H7 (cell line): ENCODE measurements at places on chromosomes 4 and X.

- no peak for DNase-seq
These were observed 507.9 kb downstream of the MID1IP1 start for GRCh38 chrX:39309018-39309635.

DNA sequence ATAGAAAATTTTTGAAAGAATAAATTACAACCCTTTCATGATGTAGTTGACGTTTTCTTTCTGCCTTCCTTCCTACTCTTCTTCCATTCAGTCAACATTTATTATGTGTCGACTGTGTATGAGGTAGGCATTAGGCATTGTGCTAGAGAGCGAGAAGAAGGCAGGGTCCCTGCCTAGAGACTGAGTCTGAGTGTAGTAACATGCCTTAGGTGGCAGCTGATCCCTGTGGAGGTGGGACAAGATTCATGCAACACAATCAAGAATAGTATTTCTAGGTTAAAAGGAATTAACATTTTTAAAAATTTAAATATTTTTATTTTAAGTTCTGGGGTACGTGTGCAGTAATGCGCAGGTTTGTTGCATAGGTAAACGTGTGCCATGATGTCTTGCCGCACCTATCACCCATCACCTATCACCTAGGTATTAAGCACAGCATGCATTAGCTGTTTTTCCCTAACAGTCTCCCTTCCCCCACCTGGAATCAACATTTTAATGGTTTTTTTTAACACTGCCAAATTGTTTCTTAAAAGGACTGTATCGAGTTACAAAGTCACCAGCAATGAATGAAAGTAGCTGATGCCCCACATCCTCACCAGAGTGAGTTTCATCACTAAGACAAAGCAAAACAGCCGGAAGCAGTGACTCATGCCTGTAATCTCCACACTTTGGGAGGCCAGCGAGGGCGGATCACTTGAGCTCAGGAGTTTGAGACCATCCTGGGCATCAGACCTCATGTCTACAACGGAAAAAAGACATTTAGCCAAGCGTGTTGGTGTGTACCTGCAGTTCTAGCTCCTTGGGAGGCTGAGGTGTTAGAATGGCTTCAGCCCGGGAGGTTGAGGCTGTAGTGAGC, 84.0 kb downstream of the WWC2 start:
- peak; percentile 39 for DNase-seq

GRCh38 chr4:85672116-85672515, 197.2 kb downstream of the ARHGAP24 start:
- DNase-seq = no peak

GRCh38 chr4:14138106-14138505, 510.6 kb upstream of the BOD1L1 start:
- no peak for DNase-seq

DNA sequence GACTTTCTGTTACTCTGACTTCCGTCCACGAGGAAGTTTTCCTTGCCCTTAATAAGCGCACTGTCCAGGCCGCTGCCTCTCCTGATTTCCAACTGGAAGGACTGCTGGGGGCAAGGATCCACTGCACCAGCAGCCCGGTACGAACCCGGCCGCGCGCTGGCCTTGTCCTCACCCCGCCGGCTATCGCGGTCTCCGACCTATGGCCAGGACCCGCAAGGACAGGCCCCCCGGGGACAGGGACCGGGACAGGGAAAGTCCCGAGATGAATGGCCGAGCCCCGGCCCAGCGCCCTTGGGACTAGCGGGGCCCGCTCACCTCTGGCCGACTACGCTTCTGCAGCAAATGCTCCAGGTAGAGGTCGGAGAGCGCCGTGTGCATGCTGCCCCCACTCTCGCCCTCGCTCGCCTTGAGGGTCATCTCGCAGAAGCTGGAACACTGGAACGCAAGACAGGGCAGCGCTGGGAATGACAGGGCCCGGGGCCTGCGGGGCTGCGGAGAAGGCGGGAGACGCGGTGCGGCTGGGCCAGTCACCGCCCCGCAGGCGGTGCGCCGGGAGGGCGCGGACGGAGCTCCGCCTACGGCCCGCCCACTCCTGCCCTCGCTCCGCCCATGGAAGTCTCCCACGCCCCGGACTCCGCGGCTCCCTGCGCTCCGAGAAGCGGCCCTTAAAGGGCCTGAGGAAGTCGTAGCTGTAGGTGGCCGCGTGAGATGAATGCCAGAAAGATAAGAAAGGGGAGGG, at the start of gene MPP1:
TSS of gene MPP1 (minus strand) at position 529 of the 739 bp plus-strand sequence. CDS start at position 417, 112 bp downstream.
- peak; percentile 91 for DNase-seq

GRCh38 chr4:80215449-80216052, 18.2 kb downstream of the PRDM8 start:
- no peak for DNase-seq

DNA sequence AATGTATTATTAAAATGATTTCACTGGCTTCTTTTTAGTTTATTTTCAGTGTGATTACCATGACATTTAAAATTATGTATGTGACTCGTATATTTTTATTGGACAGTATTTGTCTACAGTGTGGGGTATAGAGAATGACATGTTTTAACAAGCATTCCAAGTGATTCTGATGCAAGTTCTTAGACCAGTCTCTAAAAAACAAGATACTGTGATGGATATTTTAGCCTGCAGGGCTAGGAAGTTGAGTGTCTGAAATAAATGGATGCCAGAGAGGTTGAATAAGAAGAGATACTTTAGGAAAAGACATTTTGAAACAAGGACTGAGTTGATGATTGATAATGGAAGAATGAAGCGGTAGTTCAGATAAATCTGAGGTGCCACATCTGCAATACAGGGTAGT, 3.5 kb upstream of the MAD2L1 start:
- DNase-seq = no peak

- DNase-seq = no peak
These were observed 7.6 kb downstream of the CYBB start for GRCh38 chrX:37787423-37787869.

DNA sequence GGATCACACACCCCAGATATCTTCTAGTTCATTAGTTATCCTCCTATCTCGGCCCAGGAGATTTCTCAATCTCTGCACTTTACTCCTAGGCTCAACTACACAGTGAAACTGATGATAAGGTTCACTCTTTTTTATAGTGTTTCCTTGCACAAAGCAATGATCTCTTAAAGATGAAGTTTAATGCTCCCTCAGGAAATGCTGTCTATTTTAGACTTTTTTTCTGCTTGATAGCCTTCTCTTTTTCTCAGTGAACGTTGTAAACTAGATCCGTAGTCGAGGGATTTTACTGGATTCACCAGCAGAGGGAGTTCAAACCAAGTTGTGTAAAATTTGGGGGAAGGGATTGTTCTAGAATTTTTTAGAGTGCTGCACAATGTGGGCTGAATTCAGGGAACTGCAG, 269.6 kb downstream of the GBA3 start:
- peak; percentile 14 for DNase-seq

DNA sequence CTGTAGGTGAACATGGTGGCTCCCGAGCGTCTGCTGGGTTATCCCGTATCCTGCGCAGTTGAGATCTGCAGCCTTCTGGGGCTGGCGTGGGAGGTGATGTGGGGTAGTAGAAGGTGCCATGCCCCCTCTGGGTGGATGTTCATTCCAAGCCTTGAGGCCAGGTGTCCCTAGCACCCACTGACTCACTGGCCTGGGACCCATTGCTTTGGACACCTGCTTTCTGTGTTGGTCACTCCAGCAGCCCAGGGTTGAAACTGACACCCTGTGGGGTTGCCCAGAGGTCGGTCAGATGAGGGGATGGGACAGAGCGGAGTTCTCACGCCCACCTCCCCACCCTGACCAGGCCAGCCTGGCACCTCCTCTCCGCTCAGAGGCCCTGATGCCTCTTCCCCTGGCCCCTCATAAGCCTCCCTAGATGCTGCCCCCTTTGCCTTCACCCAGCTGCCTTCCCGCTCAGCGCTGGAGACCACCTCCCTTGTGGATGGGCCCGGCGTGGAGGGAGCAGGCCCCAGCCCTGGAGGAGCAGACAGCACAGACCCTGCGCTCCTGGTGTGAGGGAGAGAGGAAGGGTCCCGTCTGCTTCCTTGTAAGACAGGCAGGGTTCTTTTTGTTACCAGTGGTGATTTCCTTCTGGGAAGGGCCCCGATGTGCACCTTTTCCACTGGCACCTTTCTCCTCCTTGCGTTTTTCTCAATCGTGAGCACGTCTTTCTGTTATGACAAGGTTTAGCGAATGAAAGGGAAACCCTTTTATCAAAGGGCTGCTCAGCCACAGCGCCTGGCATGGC, 2.0 kb downstream of the DOK7 start:
- DNase-seq = peak; percentile 74

- no peak for DNase-seq
These were observed 399.9 kb upstream of the CNKSR2 start for GRCh38 chrX:20974326-20974725.

DNA sequence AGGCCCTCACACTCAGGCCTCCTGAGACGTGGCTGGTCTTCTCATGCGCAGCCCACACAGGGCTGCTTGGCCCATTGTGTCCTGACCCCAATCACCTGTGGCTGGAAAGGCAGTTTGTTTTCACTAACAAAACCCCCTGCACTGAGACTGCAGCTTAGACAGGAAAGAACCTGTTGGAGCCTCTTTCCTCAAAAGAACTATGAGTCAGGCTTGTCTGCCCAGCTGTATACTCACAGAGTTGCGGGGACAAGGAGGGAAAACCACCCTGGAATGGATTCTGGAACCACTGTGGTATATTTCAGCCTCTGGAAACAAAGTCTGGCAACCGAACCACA, 5.2 kb upstream of the TMEM156 start:
- no peak for DNase-seq

GRCh38 chrX:57918750-57919436, 8.6 kb upstream of the ZXDA start:
- no peak for DNase-seq

- DNase-seq = peak; percentile 65
These were observed 8.7 kb downstream of the TMEM187 start for GRCh38 chrX:153981231-153981630.

GRCh38 chrX:19718642-19719041, 168.8 kb downstream of the SH3KBP1 start:
- no peak for DNase-seq

GRCh38 chrX:107484002-107484726, 34.7 kb downstream of the FRMPD3 start:
- DNase-seq = peak; percentile 75

- DNase-seq = no peak
These were observed 17.6 kb upstream of the CXCL5 start for GRCh38 chr4:74016068-74016467.
